ENCODE measurements at places on chromosomes 1 and 21. TPM values are rescaled to one million over a fixed set of nuclear protein-coding genes. Genes with fewer than 3 reads are reported as not detected.

DNA sequence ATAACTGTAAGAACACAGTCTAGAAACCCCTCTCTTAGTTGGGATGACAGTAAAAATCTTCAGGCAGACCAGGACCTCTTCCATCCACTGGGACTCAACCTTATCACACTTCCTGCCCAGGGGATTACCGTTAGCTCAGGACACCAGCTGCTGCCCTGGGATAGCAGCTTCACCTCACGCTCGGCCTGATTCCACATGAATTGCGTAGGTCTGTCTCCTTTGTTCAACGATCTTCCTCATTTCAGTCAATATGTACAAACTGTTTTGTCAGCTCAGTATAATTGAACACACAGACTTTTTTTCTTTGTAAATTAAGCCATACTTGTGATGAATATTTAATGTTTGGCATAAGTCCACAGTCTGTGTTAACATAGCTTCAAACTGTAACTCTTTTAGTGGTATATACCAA, 290.4 kb downstream of the GRIK1 start:
- no peak for DNase-seq

DNA sequence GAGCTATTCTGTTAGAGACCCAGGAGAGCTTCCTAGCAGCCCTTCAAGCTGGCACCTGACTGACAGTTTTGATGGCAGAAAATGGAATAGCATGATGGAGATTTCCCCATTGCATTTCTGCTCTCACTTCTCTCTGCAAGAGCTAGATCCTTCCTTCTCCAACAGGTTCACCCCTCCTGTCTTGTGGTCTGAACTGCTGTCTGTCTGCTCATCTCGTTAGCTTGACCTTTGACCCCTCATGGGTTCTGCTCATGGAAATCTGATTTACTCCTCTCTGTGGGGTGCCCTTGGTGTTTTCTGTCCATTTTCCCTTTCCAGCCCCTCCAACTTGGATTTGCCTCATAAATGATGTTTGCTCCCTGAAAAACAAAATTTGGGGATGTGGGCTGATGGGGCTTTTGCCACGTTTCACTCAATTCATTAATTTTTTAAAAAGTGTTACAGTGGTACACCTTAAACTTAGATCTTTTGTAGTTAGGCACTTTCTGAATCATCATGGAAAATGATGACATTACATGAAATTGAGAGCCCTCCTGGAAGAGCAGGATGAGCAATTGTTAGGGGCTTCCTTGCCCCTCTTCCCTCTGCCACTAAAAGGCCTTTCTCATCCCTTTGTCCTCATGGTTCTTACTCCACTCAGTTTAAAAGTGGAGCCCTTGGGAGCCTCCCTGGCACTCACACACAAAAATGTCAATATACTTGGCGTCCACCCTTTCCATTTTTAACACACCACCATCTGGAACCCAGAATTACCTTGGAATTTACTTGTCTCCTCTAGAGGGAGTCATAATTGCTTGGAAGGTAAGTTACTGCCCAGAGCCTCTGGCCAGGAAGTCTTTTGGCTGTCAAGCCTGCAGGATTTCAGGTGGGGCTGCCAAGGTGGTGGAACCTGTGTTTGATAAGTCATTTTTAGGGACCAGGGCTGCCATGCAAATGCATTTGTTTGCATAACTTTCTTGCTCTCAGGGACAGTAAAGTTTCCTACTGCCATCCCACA, 31.9 kb upstream of the IL19 start:
- DNase-seq = no peak

The ARHGEF16 gene
- not detected for polyA plus RNA-seq

The KRTAP11-1 gene
- not detected for polyA plus RNA-seq

- DNase-seq = peak; percentile 47
Observed at GRCh38 chr21:42461881-42462877, 33.8 kb downstream of the RSPH1 start.

The C1QTNF12 gene
- polyA plus RNA-seq = 1.8 TPM

GRCh38 chr1:14217384-14217783, 381.1 kb upstream of the KAZN start:
- DNase-seq = no peak

DNA sequence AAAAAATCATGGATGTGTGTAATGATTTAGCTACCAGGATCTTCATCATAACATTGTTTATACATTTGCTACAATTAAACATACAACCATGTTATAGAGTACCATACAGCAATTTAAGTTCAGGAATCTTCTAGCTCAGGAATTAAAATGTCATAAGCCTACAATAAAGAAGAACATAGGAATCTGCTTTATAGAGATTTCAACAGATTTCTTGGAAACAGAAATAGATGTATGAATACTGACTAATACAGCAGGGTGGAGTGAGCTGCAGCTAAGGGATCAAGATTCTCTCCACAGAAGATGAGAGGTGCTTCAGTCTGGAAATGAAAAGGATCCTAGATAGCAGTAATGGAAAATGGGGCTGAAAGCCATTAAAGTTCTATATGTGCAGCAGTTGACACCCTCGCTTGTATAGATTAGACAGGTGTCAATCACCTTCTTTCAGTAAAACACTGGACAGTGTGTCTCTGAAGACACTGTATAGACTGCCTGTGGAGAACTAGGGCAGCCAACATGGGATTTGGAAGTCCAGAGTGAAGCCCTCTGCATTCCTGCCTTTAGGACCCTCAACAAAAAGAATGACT, 73.9 kb downstream of the DNTTIP2 start:
- DNase-seq = no peak

GRCh38 chr1:109396871-109397580, 692 bp downstream of the SORT1 start:
- peak; percentile 55 for DNase-seq

GRCh38 chr1:50620680-50621329, 197.6 kb upstream of the DMRTA2 start:
- DNase-seq = no peak

The PLA2G2F gene
- not detected for polyA plus RNA-seq

GRCh38 chr1:51922040-51922439, 43.5 kb upstream of the NRDC start:
- no peak for DNase-seq

GRCh38 chr1:84174051-84174556, 30.0 kb downstream of the PRKACB start:
- no peak for DNase-seq

The CEP350 gene
- polyA plus RNA-seq = 7.4 TPM

DNA sequence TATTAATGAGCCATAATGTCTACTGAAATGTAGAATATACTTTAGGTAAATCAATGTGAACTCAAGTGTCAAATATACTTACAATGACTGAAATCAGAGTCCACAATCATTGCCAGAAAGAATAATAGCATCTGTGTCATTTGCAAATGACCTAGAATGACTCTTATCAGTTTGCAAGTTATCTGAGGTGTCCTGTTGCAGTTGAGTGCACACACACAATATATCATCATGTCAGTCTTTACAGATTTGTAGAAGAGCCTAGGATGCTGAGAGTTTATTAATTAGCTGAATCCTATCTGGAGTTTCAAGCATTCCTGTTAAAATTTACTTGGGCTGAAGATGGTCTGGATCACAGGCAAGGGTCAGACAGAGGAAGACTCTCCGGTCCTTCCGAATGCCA, 324.0 kb upstream of the GREM2 start:
- no peak for DNase-seq

DNA sequence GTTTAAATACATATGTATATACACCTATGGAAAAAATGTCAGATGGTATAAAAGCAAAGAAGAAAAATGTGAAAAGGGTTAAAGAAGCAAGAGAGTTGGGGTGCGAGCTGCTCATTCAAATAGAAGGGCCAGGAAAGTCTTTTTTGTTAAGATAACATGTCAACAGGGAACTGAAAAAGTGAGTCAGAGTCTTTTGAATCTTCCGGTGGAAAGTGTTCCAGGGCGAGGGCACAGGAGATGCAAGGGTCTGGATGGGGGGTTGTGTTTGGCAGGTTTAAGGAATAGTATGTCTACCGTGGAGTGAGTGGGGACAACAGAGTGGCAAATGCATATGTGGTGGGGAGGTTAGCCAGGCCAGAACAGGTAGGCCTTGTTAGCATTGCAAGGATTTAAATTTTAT, 22.2 kb upstream of the GNG12 start:
- DNase-seq = no peak

DNA sequence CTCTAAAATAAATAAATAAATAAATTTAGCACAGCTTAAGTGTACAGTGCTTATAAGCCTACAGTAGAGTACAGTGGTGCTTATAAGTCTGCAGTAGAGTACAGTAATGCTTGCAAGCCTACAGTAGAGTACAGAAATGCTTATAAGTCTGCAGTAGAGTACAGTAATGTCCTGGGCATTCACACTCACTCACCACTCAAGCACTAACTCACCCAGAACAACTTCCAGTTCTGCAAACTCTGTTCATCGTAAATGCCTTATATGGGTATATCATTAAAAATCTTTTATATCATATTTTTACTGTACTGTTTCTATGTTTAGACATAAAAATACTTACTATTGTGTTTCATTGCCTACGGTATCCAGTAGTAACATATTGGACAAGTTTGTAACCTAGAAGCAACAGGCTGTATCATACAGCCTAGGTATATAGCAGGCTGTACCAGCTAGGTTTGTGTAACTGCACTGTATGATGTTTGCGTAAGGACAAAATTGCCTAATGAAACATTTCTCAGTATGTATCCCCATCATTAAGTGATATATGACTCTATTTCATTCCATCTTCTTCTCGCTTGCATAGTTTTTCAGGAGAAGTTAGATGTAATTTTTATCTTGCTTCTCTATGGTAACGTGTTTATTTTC, 14.0 kb upstream of the S100B start:
- DNase-seq = no peak

DNA sequence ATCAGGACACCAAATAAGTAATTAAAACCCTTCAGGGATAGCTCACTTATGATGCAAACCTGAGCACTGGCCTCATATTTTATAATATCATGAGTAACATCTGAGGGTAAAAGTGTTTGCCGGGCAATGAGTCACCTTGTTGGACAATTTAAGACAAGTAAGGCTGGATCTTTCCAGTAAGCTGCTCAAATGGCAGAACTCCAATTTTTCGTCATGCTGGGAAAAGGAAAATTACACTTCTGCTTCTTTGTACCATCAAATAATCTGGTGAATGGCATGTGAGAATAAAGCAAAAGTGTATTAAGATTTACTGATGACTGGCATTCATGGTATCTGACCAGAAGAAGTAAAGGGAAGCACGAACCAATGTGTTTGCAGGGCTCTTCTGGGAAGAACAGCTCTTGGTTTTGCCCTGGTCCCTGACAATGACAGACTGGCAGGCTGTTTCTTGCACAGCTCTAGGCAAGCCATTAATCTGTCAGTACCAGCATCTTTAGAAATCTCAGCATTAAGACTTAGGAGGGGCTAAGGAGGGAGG, 392.2 kb downstream of the VAV3 start:
- DNase-seq = no peak

DNA sequence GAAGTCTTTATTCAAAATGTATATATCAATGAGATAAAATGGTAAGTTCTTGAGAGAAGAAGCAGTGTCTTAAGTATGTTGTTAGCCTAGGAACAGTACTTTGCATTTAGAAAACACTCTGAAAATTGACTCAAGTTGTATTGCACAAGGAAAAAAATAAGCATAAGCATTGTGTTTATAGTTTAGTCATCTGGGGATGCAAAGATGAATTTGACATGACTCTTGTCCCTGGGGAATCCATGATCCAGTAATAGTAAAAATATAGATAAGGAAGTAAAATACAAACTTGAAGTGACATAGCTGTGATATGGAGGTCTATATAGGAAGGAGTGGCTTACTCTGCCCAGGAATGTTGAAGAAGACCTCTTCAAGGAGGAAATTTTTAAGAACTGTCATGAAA, 185.0 kb upstream of the PTBP2 start:
- no peak for DNase-seq

GRCh38 chr1:69403756-69404320, 163.9 kb upstream of the LRRC7 start:
- no peak for DNase-seq

The MYCL gene
- polyA plus RNA-seq = 0.03 TPM

The RGS4 gene
- not detected for polyA plus RNA-seq

DNA sequence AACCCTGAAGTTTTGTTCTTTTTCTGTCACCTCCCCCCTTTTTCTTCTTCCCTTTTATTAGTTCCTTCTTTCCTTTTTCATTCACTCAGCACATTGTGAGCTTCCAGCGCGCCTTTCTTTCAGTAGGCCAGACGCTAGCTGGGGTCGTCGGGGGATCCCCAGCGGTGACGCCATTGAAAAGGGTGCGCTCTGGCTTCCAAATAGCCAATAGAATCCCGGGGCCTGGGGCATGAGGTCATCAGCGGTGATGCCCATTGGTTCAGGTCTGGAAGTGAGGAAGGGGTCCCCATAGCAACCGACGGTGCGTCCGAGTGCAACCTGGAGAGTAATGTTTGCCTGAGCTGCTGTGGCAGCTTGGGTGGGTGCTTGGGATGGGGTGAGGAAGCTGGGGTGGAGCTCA, 6.9 kb upstream of the EFNA3 start:
- no peak for DNase-seq

DNA sequence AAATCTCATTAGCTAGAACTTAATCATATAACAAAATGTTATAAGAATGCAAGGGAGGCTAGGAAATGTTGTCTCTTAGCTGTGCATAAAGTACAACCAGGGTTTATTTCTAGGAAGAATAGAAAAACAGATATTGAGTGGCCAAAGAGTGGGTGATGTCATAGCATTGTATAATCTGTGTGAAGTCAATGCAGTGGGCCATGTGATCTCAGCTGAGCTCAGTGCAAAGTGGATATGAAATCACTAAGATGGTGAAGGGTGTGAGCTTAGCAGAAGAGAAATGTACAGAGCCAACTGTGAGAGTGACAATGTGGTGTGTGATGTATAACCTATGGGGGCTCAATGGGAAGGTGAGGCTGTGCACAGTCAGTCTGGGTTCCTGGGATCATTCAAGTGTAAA, 29.7 kb upstream of the DUSP23 start:
- DNase-seq = no peak

DNA sequence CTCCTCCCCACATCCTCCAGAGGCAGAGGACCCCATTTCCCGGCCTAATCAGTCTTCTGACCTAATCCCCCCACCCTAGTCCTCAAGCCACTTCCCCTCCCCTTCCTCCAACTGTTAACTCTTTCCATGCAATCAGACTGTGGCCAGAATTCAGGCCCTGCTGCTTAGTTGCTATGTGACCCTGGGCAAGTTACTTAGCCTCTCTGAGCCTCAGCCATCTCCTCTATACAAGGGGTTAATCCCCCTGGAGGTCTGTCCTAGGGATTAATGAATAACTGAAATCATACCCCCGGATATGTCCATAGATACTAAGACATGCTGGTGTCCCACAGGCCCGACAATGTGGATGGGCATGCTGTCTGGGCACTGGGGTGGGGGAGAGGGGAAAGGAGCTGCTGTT, 18.3 kb downstream of the AHDC1 start:
- no peak for DNase-seq

- no peak for DNase-seq
Observed at GRCh38 chr1:15465674-15466073, 9.1 kb downstream of the CELA2A start.

GRCh38 chr1:56125316-56125715, 454.0 kb downstream of the PLPP3 start:
- no peak for DNase-seq

The GCSAML gene
- polyA plus RNA-seq = not detected
